ENCODE measurements at places on chromosomes 6 and 20.

DNA sequence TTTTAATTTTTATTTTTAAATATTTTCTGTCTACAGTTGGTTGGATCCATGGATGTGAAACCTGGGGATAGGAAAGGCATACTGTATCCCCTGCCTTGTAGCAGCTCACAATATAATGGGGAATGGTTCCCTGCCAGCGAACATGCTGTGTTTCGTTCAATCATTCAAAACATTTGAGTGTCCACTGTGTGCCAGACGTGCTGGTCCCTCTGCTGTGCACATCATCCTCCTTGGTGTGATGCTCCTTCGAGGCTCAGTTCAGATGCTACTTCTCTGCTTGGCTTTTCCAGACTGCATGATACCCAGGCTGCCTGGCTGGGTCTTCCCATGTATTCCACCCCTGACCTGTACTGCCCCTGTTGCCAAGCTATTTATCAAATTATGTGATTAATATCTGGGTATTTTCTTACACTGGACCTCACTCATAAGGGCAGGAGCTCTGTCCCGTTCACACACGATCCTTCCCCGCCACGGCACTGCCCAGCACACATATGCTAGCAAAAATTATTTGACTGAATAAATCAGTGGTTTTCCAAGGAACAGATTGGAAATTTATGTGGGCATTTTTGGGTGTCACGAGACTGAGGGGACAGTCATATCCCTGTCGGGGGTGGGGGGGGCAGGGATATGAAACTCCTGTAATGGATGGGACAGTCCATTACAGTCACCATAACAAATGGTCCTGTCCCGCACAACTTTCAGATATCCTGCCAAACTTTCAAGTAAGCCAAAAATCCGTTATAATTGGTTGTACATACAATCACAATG is 4.9 kb downstream of the SDCBP2 start:
- no peak for DNase-seq

- DNase-seq = no peak
Observed at GRCh38 chr6:34484391-34484790, 18.5 kb downstream of the PACSIN1 start.

DNA sequence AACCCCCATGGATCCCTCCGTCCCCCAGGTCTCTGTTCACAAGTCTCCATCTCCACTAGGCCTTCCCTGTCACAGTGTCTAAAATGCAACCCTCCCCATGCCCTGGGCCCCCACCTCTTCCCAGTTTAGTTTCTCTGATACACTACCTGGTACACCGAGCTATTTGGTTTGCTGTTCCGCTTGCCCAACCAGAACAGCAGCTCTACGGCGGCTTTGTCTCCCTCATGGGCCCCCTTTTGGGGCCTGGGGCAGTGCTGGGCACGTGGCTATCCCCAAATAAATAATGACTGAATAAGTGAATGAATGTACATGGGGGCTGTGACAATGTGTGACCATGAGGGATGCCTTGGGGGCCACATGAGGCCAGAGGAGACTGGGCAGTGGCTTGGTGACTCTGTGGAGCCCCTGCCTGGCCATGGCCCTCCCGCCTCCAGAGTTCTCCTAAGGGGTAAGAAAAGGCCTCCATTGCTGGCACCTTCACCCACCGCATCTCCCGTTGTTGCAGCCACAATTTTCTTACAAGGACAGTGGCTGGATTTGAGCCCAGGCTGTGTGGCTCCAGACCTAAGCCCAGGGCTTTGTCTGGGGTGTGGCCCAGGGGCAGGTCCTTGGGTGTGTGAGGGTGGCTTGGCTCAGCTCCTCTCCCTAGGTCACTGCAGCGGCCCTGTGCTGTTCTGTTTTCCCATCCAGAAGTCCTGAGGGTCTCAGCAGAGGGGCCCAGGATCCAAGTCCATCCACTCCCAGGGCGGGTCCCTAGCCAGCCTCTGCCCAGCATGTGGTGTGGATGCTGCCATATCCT is 408.5 kb upstream of the SULF2 start:
- DNase-seq = no peak

DNA sequence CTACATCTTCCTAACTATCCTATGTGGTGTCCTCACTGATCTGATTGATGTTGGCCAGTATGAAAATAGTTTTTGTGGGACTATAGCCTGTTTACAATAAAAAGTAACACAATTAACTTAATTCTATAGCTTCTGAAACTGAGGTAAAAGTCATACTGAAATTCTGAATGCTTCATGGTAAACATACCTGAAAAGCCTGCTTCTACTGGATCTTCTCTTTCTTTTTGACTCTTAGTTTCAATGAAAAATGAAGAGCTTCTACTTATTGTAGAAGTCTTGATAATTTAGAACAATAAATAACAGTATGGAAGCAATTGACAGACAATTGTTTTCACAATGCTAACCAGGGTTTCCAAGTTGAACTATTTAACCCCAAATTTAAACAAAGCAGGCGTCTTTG is 383.9 kb upstream of the MMS22L start:
- DNase-seq = no peak

DNA sequence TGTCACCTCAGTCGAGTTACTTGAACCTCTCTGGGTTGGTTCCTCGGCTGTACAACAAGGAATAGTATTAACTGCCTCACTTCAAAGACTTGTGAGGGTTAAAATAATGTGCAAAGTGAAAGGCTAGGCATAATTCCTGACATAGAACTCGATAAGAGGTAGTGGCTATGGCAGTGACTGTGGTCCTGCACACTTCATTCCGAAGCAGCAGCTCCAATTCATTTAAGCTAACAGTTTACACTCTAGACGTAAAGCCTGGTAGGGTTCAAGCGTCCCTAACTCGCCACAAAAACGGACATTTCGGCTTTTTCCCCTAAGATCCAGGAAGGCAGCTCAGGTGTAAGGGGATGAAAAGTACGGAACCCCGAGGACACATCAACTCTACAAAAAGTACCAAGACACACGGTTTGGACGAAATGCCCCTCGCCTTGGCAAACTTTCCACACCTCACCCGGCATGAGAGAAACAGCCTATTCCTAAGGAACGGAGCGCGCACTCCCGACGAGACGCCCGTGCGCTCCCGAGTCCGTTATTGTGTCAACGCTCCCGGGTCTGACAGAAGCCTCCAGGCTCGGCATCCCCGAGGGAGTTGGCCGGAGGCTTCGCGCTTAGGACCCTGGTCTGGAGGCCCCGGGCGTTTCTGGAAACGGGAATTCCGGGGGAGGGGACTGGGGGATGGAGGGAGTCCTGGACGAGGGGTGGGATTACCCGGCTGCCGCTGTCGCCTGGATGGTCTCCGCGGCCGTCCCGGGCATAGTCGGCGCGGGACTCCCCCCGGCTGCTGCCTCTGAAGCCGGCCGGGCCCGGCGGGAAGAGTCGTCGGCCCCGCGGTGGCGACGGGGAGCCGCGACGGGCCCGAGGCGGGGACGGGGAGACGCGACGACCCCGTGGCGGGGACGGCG is 937 bp downstream of the ZNF318 start:
- DNase-seq = no peak

GRCh38 chr6:138681627-138682026 is 91.9 kb upstream of the CCDC28A start:
- no peak for DNase-seq

DNA sequence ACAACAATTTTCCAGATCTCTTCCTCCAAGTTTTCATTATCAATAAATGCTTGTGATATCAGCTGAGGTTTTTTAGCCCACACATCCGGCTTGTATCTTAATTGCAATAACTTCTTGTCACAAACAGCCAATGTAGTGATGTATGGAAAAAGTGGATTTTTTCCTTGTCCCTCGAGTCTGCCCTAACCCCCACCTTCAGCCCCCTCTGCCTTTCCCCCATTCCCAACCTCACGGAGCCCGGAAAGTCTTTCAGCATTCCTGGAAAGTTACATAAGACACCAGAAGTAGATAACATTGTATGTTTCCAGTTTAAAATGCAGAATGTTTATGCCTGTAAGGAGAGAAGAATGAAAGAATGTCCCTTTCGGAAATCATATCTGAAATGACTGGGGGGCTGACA is 179.2 kb upstream of the PHACTR1 start:
- DNase-seq = no peak

DNA sequence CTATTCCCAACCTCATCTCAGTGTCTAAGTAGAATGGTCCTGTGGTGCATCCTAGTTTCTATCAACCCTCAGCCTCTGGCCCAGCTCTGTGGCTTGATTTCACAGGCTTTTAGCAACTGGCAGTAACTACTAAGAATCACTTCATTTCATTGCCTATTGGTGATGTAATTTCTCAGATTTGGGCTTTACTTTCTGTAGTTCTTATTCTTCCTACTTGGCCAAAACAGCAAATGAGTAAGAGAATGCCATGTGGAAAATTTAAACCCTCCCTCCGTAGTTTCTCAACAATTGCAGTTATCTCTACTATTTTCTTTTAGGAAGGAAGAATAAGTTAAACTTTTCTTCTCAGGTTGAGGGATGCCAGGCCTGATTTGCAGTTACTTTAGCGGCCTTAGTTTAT is 387.3 kb downstream of the CDKAL1 start:
- no peak for DNase-seq

GRCh38 chr6:123681957-123682462 is 45.3 kb upstream of the TRDN start:
- no peak for DNase-seq

DNA sequence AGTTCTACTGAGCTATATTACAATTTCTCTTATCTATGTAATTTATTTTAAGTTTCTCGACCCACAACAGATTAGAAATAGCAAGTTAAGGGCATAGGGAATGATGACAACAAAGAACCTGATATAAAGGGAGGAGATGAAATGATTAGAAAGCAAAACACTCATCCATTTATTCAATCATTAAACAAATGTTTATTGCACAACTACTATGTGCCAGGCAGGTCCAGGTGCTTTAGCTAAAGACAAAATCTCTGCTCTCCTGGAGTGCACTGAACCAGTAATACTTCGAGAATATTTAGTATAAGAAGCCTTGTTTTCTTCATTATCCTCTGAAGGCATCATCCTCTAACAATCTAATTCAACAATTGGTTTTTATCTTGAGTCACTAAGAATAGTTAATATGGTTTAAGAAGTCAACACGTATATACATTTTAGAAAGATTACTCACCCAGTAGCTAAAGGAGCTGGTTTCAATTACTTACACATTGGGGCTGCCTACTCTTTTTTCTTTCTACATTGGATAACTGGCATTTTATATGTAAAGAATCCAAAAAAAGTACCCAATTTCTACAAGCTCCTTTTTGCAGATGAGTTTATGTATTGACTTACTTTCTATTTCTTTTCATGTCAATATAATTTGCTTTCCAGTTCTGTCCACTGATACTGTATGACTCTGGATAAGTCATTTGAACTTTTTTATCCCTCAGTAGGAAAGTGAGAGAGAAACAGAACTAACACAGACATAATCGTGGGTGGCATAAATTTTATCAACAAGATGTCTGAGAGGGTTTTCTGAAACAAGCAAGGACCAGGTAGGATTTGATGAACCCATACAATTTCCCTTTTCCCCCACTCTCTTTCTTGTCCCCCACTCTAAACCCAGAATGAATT is 312.6 kb downstream of the CLIC5 start:
- DNase-seq = peak; percentile 3

GRCh38 chr20:33192912-33193501 is 24.1 kb upstream of the BPIFA3 start:
- DNase-seq = no peak

DNA sequence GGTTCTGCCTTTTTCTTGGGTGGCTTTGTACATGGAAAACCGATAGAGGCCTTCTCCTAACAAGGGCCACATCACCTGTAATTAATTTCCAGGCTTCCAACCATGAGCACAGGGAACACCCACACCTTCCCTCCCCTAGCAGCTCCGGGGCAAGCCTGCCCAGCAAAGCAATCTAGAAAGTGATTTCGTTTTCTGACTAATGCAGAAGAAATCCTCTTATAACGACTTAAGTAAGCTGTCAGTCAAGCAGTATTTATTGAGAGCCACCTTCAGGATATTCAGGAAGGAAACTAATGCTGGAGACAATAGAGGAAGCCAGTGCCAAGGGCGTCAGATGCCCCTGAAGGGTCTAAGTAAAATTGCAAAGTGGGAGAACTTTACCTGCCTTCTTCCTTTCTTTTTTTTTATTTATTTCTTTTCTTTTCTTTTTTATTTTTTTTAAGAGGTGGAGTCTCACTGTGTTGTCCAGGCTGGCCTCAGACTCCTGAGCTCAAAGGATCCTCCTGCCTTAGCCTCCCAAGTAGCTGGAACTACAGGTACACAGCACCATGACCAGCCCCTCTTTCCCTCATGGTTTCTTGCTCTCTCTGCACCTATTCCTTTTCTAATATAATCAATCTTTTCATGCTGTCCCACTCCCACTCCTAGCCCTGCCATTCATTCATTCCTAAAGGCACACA is 67.5 kb upstream of the MBOAT1 start:
- DNase-seq = no peak

DNA sequence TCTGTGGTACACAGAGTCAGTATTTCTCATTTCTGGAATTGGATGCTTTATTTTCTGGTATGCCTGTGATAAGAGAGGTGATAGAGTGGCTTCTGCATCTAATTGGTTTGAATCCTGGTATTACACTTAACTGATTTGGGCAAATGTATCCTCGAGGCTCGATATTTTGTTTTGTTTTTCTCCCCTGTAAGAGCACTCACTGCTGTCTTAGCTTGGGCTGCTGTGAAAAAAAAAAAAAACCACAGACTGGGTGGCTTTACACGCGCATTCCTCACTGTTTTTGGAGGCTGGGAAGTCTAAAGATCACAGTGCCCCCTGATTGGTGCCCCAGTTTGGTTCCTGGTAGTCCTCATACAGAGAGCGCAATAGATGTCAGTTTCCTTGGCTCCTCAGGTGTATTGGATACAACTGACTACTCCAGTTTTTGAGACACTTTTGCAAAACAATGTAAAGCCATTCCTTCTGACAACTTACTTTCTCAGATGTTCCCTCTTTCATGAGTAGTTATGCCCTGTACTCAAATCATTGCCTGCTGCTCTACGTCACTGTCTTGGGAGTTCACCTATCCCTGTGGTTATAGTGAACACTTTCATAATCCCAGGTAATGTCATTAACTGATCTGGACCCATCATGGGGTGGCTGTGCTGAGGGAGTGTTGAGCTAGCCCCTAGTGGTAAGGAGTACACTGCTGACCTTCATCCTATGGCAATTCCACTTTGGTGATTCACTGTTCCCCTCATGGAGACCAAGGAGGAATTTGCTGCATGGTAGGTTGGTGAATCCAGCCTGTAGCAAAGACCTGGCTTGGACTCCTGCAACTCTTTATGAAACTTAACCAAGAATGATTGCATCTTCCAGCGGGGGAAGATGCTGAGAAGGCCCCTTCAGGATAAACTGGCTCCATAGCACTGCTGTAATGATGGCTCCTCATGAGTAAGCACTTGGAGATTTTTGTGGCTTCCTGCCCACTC is 3.5 kb upstream of the ACAT2 start:
- DNase-seq = no peak

- no peak for DNase-seq
Observed at GRCh38 chr6:27630727-27631608, 158.1 kb upstream of the ZNF184 start.

GRCh38 chr6:5108068-5108467 is 22.9 kb downstream of the PPP1R3G start:
- no peak for DNase-seq

GRCh38 chr6:144093658-144094057 is 1.7 kb downstream of the SF3B5 start:
- DNase-seq = no peak

DNA sequence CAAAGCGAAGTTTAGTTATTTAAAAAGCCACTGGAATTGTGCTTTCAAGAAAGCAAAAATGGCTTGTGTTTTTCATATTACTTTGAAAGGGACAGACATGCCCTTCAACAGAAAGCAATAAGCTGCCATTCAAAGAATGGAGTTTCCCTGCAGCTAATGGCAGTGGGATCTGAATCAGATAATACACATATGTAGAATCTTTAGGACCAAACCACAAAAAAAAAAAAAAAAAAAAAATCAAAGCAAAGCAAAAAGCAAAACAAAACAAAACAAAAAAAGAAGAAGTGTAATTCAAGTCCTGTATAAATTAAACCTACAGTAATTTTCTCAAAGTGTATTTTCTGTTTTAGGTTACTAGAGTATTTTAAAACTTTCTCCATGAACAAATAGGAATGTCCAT is 63.6 kb upstream of the ZNF217 start:
- no peak for DNase-seq

Data from AG09319 (cell line).